ENCODE measurements at places on chromosomes 11 and 22.

- no peak for DNase-seq
These were observed 292.2 kb downstream of the MN1 start for GRCh38 chr22:27509132-27509920.

GRCh38 chr11:68107689-68108088 is 13.5 kb downstream of the CHKA start:
- no peak for DNase-seq

GRCh38 chr11:72970557-72971118 is 156.4 kb downstream of the ATG16L2 start:
- DNase-seq, result no peak

- no peak for DNase-seq
These were observed 80.0 kb downstream of the JRKL start for GRCh38 chr11:96469776-96470175.

DNA sequence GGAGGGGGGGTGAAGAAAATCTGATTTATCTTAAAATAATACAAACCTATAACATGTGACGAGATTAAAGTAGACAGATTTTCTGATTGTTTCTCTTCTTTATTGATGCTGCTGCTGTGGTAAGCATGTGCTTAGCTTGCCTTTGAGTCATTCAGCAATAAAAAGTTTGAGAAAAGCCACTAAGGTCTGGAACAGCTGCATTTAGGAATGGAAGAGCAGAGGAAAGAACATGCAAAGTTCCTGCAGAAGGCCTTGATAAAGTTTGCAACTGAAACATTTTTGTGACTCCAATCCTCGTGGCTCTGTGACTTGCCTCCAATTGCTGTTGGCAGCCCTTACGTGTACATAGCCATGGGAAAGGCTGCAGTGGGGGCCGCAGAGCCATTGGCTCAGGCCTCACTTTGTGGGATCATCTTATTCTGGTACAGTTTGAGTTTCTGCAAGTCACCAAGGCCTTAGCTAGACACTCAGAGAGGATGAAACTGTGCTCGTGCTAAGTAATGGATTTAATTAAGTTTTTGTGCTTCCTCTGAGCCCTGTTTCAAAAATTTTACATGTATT is 370.2 kb downstream of the AASDHPPT start:
- DNase-seq, result no peak

DNA sequence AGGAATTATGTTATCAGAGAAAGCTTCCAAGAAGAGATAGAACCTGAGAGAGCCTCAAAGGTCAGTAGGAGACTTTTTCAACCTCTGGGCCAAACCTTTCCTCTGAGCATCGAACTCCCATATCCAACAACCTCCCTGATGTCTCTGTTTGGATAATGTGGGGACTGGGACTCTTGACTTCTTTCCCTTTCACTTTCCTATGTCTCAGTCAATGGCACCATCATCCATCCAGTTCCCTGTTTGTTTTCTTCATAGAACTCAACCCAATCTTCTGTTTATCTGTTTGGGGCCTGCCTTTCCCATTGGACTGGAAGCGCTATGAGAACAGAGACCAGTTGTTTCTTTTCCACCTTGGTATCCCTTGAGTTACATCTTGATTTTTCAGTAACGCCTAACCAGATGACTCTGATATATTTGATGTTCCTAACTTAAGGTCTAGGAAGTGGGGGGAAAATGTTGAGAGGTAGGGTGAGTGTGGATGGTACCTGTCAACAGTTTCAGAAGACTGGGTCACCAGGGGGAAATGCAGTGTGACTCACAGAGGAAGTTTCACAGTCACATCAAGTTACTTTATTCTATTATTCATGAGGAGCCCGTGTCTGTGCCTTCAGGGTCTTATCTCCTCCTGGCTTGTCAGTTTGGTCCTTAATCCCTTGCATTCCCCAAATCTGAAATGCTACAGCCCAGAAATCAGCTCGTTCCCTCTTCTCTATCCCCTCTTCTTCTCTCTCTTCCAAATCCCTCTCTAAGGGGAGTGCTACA is 4.5 kb upstream of the KCNE3 start:
- DNase-seq, result no peak

DNA sequence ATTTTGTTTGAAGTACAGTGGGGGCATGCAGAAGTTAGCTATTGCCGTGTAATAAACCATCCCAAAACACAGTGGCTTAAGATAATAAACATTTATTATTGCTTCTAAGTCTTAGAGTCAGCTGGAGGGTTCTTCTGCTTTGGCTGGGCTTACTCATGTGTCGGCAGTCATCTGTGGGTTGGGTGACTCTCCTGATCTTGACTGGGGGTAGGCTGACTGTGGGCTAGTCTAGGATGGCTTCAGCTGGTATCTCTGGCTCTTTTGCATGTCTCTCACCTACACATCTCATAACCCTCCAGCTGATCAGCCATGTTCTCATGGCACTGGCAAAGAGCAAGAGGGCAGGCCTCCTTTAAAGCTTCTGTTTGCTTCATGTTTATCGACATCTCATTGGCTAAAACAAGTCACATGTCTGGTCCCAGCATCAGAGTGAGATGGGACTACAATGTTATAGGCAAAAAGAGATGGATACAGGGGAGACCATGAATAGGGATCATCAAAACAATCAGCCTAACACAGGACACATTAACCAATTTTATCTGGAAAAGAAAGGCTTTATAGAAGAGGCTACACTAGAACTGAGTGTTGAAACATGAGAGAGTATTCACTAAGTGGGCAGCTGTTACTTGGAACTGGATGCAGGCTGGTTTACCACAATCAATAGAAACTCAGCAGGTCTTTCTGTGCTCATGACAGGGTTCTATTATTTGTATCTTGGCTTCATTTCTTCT is 5.1 kb downstream of the LRRC51 start:
- DNase-seq, result no peak

DNA sequence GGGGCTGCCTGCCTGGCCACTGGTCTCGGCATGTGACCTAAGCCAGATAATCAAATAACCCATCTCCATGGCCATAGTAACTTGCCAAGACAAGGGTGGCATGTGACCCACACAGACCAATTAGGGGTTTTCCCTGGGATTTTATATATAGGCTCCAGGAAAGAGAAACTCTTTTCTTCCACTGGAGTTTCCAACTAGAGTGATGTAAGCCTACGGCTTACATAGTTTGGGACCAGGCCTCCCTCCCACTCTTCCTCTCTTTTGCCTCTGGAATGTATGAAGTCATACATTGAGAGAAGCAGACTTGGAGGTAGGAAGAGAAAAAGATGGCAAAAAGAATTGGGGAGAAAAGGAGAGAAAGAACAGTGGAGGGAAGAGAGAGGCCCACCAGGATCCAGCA is 84.6 kb upstream of the LDLRAD3 start:
- DNase-seq, result no peak

DNA sequence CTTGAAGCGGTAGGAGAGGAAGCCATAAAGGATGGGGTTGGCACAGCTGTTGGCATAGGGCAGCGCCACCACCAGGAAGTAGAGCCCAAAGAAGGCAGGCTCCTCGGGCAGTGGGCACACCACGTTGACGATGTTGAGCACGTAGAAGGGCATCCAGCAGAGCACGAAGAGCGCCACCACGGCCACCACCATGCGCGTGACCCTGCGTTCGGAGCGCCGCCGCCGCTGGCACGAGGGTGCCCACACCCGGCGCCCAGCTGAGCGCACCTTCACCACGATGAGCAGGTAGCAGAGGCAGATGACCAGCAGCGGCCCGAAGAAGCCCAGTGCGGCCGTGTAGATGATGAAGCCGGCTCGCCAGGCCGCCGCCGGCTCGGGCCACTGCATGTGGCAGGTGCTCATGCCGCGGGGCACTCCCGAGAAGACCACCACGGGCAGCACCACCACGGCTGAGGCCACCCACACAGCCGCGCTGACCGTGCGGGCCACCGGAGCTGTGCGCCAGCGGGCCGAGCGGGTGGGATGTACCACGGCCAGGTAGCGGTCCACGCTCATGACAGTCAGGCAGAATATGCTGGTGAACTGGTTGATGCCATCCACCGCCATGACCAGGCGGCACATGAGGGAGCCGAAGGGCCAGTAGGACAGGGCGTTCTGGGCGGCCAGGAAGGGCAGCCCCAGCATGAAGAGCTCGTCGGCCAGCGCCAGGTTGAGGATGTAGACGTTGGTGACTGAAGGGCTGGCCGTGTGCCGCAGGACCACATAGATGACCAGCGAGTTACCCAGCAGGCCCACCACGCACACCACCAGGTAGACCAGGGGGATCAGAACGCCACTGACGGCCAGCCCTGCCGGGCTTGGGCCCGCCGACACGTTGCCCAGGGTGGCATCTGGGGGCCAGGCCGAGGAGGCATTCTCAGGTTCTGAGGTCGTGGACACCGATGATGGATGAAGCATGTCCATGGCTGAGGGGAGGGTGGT is 5.1 kb downstream of the SSTR3 start:
- DNase-seq, result no peak

- DNase-seq, result no peak
These were observed 16.6 kb upstream of the SPTBN2 start for GRCh38 chr11:66745356-66746235.

GRCh38 chr22:26602127-26602526 is 12.2 kb upstream of the TPST2 start:
- no peak for DNase-seq

- DNase-seq, result no peak
These were observed 11.0 kb upstream of the NECTIN1 start for GRCh38 chr11:119739975-119740374.

DNA sequence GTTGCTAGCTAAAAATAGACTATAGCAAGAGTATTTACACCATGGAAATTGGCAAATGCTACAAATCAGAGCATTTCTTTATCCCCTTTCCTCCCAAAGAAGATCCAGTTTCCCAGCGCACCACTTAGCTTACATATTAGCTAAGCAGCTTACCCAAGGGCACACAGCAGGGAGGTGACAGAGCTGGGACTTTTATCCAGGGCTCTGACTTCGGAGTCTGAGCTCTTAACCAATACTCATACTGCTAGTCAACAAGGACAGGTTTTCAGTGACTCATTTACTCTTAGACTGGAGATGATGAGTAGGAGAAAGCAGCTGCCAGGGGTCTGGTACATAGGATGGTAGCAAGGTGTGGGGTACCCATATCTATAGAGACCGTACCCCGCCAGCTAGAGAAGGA is 38.4 kb downstream of the NAV2 start:
- no peak for DNase-seq

DNA sequence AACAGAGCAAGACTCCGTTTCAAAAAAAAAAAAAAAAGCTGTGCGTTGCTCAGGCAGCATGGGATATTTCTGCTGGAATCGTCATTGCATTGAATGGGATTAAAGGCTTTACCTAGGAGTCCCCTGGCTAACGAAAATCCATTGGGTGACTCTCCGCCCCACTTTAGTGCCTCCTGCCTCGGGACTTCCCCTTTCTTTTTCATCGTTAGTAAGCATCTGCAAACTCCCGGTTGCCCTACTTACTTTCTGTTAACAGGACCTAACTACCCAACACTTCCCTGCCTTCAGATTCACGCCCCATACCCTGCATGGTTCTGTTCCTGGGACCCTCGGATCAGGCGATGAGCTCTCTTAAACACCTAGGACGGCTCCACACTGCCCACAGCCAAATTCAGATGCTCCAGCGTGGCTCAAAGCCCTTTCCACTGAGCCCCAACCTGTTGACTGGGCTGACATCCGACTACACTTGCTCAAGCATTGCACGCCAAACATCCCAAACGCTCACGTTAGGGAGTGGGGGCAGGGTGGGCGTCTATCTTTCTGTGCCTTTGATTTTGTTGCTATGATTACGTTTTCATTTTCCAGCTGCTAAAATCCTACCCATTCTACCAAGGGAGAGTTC is 143.8 kb downstream of the ST3GAL4 start:
- DNase-seq, result no peak

DNA sequence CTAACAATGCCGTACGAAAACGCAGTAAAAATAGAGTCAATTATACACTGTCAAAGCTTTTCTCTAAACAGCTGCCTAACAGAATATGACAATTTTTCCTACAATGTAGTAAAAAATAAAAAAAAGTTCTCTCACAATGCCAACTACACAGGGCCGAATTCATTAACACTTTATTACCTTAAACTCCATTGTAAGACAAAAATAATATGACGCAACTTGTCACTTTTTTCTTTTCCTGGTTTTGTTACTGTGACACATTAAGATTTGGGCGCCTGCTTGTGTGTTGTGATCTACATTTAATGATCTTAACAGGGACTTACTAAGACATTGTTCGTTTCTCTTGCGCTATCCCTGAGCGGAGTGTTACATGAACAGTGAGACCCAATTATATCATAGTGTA is 204.1 kb downstream of the INSC start:
- no peak for DNase-seq

DNA sequence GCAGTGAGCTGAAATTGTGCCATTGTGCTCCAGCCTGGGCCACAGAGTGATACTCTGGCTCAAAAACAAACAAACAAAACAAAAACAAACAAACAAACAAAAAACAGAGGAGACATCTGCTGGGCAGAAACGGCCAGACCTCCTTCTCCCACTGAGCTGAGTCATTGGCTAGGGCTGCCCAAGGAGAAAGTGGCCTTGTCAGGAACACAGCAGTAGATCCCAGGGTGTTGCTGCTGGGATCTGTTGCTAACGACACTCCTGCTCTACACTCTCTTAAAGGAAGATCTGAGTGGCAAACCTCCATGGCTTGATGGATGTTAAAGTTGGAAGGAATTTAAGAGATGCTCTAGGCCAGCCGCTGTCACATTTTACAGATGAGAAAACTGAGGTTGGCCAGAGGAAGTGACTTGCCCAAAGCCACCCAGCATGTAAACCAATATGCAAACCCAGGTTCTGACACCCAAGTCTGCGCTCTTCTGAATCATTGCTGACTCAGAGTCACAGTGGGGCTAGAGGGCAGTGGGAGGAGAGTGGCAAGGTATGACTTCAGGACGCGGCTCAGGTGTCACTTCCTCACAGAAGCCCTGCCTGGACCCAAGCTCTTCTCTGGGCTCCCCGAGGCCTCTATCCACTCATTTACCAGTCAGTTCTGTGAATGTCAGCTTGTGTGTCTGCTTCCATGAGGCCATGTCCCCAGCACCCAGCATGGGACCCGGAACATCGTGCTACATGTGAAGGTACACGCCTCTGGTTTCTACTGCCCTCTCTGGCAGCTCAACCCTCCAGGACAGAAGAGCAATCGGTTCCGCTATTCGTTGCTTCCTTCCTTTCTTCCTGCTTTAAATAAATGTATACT is 11.3 kb upstream of the GDPD5 start:
- DNase-seq, result no peak

All from stimulated activated CD8-positive, alpha-beta memory T cell treated with anti-CD3 and anti-CD28 coated beads, Interleukin-7, amount 100 ng/mL, for 1 hour (primary cell).